ENCODE measurements at places on chromosomes 2 and 18.

- DNase-seq = no peak
Measured at GRCh38 chr2:8391126-8391525, 290.7 kb upstream of the ID2 start.

- DNase-seq = no peak
Measured at GRCh38 chr18:6763524-6763923, 34.0 kb downstream of the ARHGAP28 start.

DNA sequence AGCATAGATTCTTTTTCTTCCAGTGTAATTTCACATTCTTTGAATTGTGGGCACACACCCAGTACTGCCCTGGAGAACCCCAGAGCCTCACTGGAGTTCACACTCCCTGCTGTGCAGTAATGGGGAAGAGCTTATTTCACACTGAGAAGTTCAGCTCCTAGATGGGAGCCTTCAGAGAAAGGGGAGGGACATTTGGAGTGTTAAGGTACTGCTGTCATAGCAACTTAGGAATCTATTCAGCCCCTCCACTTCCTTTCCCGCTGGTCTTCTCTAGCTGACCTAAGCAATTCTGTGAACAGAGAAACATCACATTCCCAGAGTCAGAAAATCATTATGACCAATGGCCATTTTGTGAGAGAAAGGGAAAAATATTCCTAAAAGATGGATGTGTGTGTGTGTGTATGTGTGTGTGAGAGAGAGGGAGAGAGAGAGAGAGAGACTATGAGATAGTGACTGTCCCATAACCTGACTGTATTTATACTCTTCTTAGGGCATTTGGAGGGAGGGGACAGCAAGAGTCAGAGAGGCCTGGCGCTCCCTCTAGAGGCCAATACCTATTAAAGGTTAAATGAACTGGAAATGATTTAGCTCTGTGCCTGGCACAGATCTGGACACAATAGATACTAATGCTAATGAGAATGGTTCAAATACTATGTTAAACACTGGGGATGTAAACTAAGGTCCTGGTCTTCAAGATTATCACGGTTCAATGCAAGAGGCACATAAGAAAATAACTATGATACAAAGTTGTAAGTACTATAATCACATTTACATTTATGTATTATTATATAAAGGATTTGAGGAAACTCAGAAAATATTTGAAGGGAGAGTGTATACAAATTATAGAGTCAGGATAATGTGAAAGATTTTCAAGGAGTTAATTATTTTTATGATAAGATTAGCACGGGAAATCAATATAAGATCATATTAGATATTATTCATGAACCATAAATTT, 41.5 kb upstream of the RPE start:
- DNase-seq = peak; percentile 16

- no peak for DNase-seq
Measured at GRCh38 chr2:209473930-209474419, 50.1 kb downstream of the MAP2 start.

DNA sequence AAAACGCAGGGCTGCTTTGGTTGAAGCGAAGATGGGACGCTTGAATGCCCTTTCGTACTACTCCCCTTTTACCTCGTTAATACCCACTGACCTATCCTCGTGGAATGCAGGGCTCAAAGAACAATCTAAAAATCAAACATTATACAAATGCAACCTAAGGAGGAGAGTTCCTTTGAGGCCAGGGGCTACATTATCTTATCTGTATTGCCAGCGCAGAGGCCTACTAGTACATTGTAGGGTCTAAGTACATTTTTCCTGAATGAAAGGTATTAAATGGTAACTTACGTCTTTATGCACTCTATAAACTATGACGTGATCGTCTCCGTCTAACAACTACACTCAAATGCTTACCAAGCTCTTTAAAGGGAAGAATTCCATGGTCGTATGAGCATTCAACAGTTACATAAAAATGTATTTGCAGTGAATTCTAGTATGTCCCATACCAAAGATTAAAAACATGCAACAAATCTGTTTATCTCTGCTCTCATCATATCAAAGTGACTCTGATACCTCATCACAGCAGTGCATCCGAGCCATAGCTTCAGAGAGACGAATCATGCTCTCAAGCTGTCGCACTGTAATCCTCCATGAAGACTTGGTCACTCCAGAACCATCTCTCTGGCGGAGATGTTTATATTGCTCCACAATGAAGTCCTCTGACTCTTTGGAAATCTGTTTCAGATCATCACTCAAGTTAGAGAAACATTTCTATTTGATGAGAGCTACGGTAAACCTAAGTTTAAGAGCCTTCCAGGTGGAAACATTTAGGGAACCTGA, 14.1 kb upstream of the LCT start:
- no peak for DNase-seq

GRCh38 chr2:241895712-241896641, 26.4 kb downstream of the RTP5 start:
- DNase-seq = peak; percentile 10

- DNase-seq = no peak
Measured at GRCh38 chr2:135874777-135875365, 1.4 kb downstream of the MCM6 start.

DNA sequence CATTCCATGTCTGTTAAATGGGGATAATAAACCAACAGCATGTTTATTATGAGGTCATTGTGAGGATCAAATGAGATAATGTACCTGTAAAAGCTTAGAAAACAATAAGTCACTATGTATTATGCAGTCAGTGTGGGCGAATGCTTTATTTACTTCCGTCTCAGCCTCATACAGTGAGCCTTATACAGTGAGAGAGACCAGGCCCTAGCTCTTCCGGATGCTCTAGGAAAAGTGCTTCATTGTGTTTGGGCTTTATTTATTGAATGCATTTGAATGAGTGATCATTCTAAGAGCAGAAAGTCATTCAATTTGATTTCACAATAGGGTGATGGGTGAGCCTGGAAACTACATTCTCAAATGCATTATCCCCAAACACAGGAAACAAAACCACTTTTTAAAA, 603.9 kb upstream of the FANCL start:
- DNase-seq = no peak

GRCh38 chr2:224952936-224953657, 89.2 kb downstream of the DOCK10 start:
- no peak for DNase-seq

DNA sequence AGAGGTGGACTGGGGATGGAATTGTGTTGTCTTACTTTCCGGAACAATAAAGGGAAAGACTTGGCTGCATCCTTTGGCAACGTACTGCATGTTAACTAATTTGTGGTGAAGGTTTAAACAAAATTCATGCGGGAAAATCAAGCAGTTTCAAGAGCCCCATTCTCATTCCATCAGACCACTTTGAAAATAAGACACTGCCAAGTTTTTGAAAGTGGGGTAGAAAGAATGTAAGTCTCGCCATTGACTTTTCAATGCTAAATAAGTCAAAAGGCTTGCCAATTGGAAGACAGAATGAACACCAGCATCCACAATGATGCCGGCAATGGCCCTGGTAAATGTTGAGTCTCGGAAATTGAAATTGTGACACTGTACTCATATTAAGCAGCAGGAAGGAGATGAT, 322.0 kb downstream of the RND3 start:
- no peak for DNase-seq

GRCh38 chr2:129748250-129748649, 231.2 kb upstream of the RAB6C start:
- no peak for DNase-seq

DNA sequence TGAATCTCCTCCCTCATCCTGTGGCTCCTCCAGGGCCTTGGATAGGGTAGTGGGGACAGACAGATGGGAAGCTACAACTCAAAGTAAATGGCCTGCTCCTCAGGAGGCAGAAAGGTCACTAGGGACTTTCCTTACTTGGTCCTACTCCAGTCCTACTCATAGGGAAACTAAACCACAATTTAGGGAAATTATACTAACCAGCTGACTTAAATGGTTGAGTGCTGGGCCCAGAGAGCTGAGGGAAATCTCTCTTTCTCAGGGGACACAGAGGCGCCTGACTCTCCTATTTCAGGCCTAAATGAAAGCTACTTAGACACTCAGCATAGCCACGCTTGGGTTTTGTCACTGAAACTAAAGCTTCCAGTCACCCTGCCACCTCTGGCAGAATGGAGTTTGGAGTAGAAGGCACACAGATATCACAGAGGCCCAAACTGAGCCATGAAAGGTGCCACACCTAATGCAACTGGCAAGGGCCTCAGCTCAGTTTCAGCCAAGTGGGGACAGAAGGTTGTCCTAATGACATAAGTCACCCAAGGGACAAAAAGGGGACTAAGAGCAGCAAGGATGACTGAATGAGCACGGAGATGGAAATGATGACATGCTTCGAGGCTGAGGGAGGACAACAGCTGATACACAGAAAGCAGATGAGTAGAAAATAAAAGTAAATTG, 24.0 kb downstream of the CERKL start:
- no peak for DNase-seq
